ENCODE measurements at places on chromosomes 1 and 21. TPM values are rescaled to one million over a fixed set of nuclear protein-coding genes. Genes with fewer than 3 reads are reported as not detected.

DNA sequence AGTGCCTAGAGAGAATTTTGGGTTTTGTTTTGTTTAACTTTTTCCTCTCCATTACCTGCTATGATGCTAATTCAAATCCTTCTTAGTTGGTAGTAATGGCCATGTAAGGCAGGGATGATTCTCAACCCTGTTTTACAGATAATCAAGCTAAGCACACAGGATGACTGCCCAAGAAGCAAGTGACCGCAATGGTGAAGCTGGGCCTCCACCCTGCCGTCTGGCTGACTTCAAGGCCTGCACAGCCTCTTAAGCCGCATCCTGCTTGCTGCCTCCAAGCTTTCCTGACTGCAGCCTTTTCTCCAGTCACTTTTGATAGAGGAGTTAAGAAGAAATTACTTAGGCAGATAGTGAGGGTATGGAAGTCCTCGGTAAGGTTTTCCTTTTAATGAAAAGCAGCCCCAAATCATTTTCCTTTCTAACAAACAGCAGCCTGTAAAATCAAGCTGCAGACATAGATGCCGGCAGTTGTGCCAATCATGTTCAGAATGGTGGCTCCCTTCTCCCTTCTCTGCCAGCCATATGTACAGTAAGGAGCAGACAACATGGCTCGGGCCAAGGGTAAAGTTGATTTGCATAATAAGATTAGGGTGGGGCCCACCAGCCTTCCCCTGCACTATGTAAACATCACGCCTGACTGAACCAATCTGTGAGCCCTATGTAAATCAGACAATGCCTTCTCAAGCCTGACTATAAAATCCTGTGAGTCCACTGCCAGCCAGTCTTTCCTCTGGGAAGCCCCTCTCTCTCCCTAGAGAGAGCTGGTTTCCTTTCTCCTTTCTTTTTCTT lies 8.8 kb upstream of the CTBS start:
- DNase-seq = no peak

GRCh38 chr1:220182656-220183055 lies 88.7 kb downstream of the IARS2 start:
- DNase-seq = no peak

Gene KIF21B
- polyA plus RNA-seq = 2.3 TPM

DNA sequence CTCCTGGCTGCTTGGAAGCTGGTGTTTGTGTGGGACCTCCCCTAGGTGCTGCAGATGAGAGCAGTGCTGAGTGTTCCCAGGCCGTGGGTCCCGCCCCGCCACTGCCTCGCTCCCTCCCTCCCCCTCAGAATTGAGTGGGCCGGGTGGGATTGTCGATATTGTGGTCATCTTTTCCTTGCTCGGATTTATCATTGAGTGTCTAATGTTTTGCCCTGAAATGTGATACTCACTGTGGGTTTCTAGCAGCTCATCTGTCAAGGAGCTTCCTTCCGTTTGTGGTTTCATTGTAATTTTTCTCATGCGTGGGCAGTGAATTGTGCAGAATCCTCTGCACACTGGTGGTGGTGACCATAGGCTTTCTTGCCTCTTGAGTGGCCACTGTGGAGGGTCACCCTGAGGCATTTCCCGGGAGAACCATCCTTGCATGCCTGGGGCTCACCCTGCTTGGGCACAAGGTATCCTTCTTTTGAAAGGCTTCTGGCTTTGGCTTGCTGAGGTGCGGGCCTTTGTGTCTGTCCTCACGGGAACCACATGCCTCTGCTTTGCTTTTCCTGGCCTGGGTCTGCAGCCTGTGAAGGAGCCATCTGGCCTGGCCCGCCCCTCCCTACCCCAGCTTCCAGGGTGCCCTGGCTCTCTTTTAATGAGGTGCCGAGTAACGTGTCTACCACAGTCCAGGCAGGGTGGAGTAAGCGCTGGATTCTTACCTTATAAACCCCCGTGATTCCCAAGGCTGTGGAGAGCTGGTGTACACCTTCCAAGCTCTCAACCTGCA lies 25.6 kb downstream of the SLX9 start:
- DNase-seq = no peak

Gene LRRC8B
- 8.2 TPM for polyA plus RNA-seq

Gene C4BPA
- 0.43 TPM for polyA plus RNA-seq

DNA sequence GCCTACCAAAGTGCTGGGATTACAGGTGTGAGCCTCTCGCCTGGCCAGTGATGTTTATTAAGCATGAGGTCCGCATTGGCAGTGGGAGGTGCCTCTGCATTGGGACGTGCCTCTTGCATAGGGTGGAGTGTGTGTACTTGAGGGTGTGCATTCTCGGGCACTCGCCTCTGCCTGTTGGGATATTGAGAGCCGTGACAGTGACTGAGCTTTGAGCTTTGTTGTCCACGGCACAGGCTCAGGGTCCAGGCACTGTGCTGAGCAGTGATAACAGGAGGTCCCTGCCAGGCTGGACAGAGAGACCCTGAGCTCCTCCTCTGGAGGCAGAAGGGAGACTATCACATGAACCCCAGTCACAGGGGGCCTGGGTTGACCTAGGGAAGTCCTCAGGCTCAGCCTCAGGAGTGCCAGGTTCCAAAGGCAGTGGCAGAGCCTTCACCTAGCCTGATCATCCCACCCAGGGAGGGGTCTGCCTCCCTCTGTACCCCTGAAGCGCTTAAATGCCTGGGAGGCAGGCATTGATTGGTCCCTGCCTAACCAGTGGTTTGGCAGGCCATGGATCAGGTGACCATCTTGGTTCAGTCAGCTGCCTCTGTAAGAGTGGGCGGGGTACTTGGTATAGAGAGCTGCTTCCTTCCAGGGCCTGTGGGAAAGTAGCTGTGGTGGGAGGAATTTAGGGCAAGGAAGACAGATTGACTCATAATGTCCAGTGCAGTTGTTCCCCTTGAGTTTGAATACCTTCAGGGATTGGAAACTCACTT lies 213.8 kb upstream of the TMEM51 start:
- DNase-seq = no peak

Gene HTR6
- polyA plus RNA-seq = 1.3 TPM

GRCh38 chr1:231284441-231284840 lies 43.4 kb downstream of the GNPAT start:
- DNase-seq = no peak

GRCh38 chr1:31531177-31531999 lies 44.9 kb upstream of the TINAGL1 start:
- DNase-seq = no peak

Gene LMX1A
- not detected for polyA plus RNA-seq

DNA sequence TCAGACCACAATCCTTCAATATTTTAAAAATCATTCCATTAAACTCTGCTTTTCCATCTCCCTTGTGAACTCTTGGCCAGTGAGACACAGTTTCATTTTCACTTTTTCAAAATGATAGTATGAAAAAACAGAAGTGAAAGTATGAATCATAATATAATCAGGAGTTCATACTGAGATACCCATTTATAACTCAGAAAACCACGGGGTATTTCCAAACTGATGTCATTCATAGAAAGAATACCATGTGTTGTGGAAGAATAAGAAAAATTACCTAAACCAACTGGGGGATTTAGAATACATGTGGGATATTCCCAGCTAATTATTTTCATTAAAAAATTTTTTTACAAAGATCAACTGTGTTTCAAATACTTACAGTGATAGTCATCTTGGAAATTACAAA lies 149.9 kb downstream of the MRPL39 start:
- DNase-seq = no peak

DNA sequence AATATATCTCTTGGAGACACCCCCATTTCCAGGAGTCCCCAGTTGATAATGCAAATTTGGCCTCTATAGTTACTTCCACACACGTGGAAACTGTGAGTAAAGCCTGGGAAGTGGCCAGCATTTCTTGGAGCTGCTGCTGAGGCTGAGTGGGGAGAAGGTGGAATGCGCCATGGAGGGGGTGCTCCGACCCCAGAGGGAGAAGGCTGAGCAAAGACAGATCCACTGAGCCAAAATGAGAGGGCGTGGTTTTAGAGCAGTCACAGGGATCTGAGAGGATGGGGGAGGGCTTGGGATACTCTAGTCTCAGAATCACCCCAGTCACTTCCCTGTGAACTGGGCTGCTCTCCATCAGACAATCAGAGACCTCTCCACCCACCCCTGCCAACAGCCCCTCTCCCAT lies 38.7 kb downstream of the TRIM62 start:
- DNase-seq = no peak

Gene SPOCD1
- 0.19 TPM for polyA plus RNA-seq

DNA sequence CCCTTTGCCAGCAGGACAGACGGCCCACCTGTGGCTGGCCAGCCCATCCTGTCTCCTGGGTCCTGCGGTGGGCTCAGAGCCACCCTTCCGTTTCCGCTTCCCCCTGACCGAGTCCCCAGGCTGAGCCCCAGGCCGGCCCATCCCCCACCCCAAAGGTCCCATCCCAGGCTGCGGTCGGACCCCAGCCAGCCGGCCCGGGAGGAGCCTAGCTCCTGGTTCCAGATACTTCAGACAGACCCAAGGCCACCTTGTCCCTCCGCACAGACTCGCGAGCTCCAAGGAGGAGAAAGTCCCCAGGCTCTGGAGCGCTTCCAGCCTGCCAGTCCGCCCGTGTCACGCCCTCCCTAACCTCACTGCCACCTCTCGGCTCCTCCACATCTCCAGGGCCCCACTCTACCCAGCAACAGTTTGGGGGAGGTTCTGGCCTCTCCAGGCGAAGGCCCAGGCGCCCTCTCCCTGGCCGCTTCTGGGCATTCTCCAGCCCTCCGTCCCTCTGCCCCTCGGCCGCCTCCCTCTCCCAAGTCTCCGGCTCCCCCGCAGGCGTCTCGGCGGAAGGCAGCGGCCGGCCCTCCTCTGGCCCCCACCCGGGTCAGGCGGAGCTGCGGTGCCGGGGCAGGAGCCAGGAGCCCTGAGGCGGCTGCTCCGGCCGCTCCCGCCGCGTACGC lies 835 bp downstream of the LRRN2 start:
- DNase-seq = no peak

- DNase-seq = no peak
Measured at GRCh38 chr1:162629651-162630050, 2.6 kb upstream of the DDR2 start.

Gene LAPTM5
- 16.8 TPM for polyA plus RNA-seq

Gene PGLYRP3
- not detected for polyA plus RNA-seq

GRCh38 chr1:174828264-174828663 lies 171.5 kb upstream of the CACYBP start:
- DNase-seq = no peak

Data from renal cortex interstitium (tissue), 15 donors.